EH (cell line): ENCODE measurements at places on chromosomes 2 and 18.
A peak's percentile ranks its signal among the peaks of the same experiment; 100 is the strongest.

DNA sequence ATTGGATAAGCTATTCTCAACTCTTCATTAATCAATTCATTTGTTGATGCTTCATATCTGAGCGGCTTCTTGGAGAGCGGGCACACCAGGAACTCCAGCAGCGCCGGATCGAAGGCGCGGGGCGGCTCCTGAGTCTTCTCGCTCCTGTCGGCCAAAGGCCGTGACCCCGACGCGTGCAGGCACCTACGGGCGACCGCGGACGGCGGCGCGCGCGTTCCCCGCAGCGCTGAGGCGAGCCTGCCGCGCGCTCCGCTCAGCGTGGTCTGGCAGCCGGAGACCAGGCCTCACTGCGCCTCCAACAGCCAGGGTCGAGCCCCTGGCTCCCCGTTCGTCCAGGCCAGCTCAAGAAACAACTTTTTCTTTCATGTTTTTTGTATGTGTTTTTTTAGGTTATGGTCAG is 97.5 kb downstream of the ICA1L start:
- DNase-seq, result no peak

DNA sequence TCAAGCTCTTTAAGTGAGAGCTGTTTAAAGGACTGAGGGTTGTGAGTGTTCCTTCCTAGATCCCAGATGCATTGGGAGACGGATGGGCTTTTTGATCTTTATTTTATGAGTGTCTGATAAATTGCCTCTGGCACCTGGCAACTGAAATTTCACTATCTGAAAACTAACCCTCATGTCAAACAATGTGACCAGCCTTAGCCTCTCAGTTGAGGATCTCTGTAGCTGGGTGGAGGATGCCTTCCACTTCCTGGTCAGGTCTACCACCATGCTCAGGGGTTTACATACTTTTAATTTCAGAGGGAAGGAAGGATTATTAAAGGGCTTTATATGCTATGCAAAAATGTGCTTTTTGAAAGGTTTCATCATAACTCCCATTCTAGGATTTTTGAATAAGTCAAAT is 70.5 kb upstream of the NT5C1B start:
- DNase-seq, result no peak

DNA sequence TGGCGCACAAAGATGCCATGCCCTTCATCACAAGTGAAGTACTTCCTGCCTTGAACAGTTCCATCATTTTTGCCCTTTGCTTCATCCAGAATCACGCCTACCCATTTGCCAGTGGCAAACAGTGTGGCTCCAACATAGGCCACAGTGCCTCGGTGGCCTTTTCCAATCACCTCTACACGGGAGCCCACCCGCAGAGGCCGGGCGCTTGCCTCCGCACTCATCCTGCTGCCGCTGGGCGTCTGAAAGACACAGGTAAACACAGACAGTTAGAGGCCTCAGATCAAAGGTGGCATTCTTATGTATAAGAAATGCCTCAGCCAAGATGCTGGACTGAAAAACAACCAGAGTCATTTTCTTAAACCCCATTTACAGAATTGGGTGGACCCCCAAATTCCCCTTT is 2.1 kb downstream of the DCTN1 start:
- DNase-seq, result no peak

DNA sequence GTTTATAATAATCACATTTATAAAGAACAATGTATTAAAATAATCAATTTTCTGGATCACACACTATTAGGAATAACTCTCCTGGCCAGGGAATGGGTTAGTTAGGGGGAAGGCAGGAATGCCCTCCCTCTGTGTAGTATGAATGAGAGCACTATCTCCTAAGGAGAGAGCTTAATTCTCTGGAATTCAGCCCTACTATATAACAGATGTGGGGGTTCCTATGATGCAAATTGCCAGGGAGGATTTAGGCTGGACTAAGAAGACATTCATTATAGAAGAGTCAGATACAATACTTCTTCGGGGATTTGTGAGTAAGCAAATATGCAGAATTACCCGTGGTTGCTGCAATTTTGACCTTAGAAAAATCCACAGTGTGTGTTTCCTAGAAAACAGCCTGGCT is 250.1 kb upstream of the VRK2 start:
- no peak for DNase-seq

DNA sequence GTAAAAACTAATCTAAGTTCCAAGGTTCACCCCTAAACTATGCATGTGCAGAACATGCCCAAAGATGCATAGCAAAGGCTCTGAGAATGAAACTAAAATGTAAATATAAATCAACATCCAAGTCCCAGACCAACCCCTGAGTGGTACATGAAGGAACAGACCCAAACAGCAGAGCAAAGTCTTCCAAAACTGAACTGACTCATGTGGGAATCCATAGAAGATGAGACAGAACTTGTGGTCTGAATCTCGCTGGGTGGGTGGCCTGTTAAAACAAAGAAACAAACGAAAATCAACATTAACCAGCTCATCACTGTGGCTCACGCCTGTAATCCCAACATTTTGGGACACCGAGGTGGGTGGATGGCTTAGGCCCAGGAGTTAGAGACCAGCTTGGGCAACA is 29.5 kb upstream of the ATRAID start:
- peak; percentile 87 for DNase-seq

- no peak for DNase-seq
Measured at GRCh38 chr2:233079473-233079877, 19.3 kb downstream of the INPP5D start.

GRCh38 chr2:138395565-138396306 is 105.8 kb upstream of the SPOPL start:
- peak; percentile 66 for DNase-seq
